ENCODE measurements at places on chromosomes 7 and 10. TPM values are rescaled to one million over a fixed set of nuclear protein-coding genes. Genes with fewer than 3 reads are reported as not detected.

DNA sequence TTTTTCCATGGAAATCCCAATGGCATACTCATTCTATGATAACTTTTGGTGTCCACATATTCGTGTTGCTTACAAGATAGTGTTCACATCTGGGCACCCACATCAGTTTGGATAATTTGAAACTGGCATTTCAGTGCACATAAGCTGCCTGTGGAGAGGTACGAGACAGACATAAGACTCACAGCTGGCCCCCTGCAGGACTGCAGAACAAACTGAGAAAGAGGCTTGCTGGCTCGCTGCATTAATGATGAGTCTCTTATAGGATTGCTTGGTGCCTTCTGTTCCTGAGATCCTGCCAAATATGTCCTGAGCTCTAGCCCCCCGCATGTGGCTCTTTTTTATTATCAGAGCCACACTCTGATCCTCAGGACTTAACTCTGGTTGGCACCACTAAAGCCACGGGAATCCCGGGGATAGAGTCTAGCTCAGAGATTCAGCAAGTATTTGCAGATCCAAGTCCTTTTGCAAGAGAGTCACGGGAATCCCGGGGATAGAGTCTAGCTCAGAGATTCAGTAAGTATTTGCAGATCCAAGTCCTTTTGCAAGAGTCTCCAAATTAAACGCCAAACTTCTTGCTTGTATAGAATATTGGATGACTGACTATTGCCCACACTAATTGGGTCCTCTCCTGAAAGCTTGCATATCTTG is 34.0 kb upstream of the JCAD start:
- no peak for DNase-seq

GRCh38 chr10:44380829-44381600 is 3.9 kb downstream of the CXCL12 start:
- DNase-seq = no peak

DNA sequence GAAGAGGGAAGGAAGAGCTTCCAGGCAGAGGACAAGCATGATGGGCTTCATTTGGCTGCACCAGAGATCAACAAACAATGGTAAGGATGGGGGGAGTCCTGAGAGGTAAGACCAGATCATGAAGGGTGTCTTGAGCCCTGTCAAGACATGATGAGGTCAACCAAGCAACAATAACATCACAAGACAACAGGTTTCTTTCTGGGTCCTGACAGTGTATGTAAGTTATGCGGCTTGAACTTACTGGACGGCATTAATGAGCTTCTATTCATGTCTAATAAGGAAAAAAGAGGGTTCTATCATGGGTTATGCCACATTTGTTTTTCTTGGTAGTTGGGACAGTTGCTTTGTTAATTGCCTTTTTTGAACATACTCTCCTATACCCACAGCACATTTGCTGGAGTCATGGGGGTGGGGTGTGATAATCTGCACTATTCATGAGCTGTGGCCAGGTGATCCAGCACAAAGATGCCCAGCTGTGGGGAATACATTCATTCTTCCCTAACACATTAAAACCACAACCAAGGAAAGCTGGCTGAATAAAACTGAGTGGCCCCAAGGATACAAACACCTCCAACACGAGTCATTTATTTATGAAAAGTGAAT is 168.8 kb upstream of the KLF14 start:
- no peak for DNase-seq

- DNase-seq = peak; percentile 80
These were observed 6.2 kb upstream of the AHCYL2 start for GRCh38 chr7:129218514-129219062.

GRCh38 chr7:41451826-41452225 is 251.1 kb downstream of the INHBA start:
- peak; percentile 27 for DNase-seq

DNA sequence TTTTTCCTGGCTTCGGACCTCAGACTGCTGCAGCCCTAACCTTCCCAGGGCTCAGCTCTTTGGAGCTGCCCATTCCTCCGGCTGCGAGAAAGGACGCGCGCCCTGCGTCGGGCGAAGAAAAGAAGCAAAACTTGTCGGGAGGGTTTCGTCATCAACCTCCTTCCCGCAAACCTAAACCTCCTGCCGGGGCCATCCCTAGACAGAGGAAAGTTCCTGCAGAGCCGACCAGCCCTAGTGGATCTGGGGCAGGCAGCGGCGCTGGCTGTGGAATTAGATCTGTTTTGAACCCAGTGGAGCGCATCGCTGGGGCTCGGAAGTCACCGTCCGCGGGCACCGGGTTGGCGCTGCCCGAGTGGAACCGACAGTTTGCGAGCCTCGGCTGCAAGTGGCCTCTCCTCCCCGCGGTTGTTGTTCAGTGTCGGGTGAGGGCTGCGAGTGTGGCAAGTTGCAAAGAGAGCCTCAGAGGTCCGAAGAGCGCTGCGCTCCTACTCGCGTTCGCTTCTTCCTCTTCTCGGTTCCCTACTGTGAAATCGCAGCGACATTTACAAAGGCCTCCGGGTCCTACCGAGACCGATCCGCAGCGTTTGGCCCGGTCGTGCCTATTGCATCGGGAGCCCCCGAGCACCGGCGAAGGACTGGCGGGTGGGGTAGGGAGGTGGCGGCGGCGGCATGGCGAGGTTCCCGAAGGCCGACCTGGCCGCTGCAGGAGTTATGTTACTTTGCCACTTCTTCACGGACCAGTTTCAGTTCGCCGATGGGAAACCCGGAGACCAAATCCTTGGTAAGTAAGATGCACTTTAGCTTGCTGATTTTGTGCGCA is at the start of gene PLXDC2:
Gene PLXDC2, plus strand, starts transcription at position 22 of the 820 bp plus-strand sequence.
- DNase-seq = peak; percentile 15

DNA sequence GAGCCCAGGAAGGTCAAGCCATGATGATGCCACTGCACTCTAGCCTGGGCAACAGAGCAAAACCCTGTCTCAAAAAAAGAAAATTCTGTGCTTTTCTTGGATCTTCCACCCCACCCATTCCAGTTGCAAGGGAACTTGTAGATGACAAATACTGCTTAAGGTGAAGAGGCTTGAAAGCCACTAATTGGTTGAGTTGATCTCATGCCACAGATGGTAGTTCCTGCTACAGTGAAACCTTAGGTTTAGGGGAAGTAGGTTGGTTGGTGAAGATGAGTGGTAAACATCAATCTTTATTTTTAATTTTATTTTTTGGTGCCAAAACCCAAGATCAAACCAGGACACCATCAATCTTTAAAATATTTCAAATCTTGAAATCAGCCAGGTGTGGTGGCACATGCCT is 2.9 kb upstream of the GDI2 start:
- no peak for DNase-seq

DNA sequence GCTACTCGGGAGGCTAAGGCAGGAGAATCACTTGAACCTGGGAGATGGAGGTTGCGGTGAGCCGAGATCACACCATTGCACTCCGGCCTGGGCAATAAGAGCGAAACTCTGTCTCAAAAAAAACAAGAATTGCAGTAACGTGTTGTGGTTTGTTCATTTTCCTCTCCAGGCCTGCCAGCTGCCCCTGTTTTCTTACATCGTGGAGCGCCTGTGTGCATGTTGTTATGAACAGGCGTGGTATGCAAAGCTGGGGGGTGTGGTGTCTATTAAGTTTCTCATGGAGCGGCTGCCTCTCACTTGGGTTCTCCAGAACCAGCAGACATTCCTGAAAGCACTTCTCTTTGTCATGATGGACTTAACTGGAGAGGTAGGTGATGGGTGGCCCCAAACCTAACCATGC is 52.1 kb downstream of the TRRAP start:
- DNase-seq = no peak

- peak; percentile 22 for DNase-seq
These were observed 109.7 kb downstream of the RAMP3 start for GRCh38 chr7:45267262-45267661.

DNA sequence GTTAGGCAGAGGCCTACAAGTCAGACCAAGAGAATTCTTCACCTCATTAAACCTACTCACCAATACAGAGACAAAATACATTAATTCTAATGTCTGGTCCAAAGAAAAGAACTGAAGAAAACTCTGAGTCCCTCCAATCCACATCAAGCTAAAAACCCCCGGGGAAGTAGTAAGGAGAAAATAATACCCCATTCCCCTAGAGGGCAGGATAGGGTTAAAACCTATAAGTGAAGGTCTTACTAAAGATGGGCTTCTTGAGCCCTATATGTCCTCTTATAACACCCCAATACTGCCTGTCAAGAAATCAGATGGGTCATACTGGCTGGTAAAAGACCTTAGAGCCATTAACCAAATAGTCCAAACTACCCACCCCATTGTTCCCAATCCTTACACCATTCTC is 141.3 kb upstream of the TMEM106B start:
- no peak for DNase-seq

DNA sequence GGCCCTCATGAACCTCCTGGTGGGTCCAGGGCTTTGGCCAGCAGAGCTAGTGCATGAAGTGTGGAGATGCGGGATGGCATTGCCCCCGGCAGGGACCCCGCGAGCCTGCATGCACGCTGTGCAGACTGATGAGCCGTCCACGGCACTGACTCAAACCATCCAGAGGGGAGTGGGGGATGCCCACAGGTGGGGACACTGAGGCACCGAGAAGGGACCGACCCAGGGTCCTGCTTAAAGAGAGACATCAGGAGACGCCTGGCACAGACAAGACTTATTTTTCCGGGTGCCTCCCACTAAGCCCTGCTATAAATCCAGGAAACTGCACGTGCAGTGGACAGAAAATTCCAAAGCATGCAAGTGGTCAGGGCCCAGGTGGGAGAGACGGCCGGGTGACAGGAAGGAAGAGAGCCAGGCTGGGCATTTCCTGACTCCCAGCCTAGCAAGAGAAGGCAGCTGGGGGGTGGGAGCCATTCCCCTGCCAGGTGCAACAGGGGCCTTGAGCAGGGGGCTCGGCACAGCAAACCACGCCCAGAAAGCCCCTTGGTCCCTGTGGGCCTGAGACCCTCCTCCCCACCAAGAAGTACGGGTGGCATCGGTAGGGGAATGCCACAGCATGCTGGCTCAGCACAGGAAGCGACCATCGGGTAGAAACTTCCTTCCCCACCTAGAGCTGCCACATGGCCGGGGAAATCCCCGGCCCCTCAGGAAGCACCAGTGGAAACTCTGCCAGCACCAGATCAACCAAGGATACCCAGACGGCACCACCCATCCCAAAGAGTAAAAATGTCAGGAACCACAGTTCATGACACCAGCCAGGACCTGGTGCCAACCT is 91.5 kb downstream of the FOXL3 start:
- no peak for DNase-seq

- peak; percentile 99 for DNase-seq
These were observed 354.1 kb downstream of the TNS3 start for GRCh38 chr7:47227762-47228177.

The TRIM50 gene
- total RNA-seq = not detected

The SEMA3A gene
- 4.3 TPM for total RNA-seq

The ANKRD16 gene
- total RNA-seq = 3.5 TPM

The WNT8B gene
- not detected for total RNA-seq

The CYP2C19 gene
- total RNA-seq = 0.12 TPM

The TEX47 gene
- total RNA-seq = not detected

The ARHGEF35 gene
- total RNA-seq = 1.4 TPM

The COL13A1 gene
- 17.1 TPM for total RNA-seq

The FAM241B gene
- not detected for total RNA-seq
